Smooth muscle cell of the brain vasculature (primary cell): ENCODE measurements at places on chromosomes 11 and 22.

DNA sequence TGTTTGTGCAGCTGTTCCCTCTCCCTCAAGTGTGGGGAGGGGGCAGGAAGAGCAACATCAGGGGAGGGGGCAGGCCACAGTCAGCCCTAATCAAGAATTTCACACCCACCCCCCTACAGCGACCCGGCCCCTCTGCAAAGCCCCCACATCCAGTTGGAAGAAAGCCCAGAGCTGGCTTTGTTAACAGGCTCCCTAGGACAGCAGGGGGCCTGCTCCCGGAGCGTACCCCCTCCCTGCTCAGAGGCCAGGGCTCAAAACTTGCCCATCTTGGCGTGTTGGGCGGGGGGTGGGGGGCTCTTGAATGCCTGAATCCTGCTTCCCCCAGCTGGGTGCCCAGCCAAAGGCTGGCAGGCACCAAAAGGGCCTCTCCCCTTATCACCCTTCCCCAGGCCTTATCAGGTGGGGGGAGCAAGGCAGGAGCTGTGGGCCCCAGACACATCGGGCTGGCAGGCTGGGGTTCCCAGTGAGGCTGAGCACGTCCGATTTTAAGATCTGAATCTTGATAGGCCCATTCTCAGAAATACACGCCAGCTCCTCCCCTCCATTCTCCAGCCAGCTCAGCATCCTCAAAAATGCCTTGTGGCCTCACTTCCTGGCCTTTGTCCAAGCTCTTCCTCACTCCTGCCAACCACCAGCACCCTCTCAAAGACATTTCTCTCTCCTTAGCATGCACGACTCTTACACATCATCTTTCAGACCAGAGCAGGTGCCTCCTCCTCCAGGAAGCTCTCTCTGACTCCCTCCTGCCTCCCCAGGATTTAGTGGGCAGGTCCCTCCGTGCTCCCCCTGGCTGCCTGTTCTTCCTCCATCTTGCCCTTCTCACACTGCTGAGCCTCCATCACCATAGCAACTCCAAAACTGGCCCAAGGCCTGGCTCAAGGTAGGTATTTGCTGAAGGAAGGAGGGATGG, 384.8 kb downstream of the MN1 start:
- DNase-seq = peak; percentile 77

- no peak for DNase-seq
Measured at GRCh38 chr22:21938906-21939305, 13.7 kb downstream of the PPM1F start.

DNA sequence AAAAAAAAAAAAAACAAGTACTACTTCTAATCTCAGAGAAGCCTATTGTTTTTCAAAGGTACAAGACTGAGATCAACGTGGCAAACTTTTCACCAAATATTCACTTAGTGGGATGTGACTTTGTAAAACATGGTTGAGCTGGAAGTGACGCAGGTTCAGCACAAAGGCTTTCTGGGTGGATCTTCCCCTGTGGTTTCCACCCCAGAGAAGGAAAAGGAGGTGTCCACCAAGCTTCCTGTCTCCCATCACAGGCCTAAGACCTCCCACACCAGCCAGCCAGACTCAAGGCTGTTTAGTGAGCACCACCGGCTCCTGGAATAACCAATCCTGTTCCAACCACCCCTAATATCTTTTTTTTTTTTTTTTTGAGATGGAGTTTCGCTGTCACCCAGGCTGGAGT, 5.7 kb downstream of the TMEM184B start:
- DNase-seq = no peak

- no peak for DNase-seq
Measured at GRCh38 chr11:128379587-128380580, 207.5 kb downstream of the ETS1 start.

DNA sequence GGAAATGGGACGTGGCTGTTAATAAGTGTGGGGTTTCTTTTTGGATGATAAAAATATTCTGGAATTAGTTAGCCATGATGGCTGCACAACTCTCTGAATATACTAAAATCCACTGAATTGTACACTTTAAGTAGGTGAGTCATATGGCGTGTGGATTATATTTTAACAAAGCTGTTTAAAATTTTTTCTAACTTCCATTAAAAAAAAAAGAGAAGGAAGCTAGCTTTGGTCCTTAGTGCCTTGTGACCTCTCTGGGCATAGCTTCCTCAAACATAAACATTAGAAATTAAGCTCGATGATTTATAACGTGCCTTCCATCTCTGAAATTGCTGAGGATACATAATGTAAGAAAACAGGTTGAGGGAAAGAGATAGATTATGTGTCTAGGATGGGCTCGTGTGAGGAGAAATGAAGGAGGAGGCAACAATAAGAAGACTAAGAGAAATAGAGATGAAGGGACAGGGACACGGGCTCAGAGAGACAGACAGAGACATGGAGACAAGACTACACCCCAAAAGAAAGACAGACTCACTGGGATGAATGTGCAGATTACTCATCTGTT, 20.0 kb downstream of the IRAG1 start:
- DNase-seq = no peak

DNA sequence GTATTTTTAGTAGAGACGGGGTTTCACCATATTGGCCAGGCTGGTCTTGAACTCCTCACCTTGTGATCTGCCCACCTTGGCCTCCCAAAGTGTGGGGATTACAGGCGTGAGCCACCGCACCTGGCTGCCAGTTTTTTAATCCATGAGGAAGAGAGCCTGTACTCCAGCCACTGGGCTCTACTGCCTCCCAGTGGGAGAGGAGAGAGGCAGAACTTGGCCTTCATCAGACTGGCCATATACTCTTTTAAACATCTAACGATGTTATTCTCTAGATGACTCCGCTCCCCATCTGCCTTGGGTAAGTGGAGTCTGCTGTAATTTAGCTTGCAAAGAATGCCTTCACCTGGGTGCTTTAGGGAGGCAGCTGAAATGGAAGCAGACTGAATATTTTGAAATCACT, 34.6 kb downstream of the SLC6A5 start:
- no peak for DNase-seq

DNA sequence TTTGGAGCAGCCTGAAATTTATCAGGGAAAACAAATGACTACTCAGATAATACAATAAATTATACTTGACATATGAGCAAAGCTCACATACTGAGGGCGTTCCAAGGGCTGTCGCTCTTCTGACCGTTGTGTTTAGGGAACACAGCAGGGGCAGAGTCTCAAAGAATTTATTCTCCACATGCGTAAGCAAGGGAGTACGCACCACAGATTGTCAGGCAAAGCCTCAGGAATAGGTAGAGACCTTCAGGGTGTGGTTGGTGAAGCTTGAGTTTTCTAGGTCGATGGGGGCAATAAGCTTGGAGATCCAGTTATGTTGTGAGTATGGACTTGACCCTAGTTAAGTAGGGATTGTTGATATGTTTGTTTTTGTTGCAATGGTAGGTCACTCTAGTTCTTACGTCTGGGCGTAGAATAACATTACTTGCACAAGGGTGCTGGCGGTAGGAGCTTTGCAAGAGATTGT, 830 bp downstream of the ACAT1 start:
- DNase-seq = no peak

DNA sequence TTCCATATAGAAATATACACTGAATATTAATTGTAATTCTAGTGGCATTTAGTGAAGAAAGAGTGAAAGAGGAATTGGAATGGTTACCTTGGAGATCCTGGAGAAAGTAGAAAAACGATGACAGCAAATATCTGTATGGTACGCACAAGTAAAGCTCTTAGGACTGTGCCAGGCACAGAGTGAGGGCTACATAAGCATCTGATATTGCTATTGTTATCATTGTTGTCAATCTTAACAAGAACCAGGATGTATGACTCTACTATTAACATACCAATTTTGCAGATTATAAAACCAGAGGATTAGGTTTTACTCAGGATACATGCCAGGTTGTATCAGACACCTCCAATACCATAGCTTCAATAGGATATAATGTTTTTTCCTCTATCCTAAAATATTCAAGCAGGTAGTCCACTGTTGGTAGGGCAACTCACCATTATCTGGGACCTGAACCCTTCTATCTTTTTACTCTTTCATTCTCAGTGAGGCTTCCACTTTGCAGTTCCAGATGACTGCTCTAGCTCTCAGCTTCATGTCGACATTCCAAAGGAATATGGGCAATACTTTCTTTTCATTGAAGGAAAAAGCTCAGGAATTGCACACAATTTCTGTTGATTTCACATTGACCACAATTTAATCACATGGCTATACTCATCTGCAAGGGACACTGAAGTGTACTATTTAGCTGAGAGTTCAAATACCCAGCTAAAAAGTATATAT, 73.2 kb downstream of the RAB38 start:
- no peak for DNase-seq

- DNase-seq = no peak
Measured at GRCh38 chr11:123356539-123356938, 73.5 kb upstream of the GRAMD1B start.

DNA sequence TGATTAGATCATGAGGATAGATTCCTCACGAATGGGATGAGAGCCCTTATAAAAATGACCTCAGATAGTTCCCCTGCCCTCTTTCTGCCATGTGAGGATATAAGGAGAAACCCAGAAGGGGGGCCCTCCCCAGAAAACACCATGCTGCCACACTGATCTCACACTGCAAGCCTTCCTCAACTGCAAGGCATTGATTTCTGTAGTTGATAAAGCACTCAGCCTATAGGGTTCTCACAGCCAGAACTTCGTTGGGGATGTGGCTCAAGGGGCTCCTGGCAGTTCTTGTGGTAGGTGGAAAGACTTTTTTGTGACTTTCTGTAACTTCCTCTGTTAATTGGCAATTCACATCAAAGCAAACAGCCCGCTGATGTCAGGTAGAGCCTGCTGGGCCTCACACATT, 108.9 kb downstream of the CD44 start:
- DNase-seq = no peak

- DNase-seq = peak; percentile 91
Measured at GRCh38 chr22:45478108-45478771, 24.4 kb upstream of the FBLN1 start.

DNA sequence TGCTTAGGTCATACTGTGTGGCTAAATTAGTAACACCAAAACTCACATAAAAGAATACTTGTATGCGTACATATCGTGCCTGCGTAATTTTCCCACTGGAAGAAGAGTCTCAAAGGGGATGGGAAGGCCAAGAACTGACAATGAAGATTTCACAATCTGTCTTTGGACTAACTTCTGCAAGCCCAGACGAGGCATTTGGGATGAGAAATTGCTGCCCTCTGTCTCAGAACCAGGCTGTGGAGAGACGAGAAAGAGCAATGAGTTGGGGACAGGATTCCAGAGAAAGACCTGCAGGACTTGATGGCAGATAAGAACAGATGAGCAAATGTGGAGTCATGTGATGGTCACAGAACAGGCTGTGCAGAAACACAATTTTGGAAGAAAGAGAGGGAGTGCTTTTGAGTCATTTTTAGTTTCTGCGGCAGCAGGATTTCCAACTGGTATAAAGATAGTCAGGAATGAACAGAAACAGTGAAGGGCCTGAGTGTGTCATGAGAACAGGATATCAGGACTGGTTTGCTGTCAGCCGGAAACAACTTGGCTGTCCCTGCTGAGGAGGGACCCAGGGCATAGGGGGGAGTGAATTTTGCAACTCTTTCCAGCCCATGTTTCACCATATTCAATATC, 82.7 kb upstream of the CTSC start:
- no peak for DNase-seq

GRCh38 chr11:65141896-65142494, 7.7 kb upstream of the SYVN1 start:
- no peak for DNase-seq

GRCh38 chr22:42928969-42929837, 72.1 kb upstream of the ARFGAP3 start:
- no peak for DNase-seq

DNA sequence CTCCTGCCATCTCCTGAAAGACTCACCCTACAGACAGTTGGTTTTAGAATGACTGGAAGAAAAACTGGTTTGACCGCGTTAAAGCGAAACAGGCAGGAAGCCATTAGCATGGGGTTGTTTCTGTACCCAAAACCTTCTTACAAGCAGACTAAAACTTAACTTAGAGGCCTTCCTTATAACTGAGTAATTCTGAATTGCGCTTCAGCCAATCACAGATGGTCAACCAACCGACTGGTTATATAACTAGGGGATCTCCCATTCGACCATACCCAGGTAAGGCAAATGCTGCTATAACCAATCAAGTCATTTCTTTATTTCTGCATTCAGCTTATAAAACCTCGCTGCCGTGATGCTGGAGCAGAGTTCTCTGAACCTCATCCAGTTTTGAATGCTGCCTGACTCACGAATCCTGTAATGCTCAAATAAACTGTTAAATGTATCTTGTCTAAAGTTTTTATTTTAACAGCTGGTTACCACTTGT, 87.8 kb upstream of the DRD2 start:
- DNase-seq = no peak

- DNase-seq = no peak
Measured at GRCh38 chr11:64764040-64764611, 4.4 kb upstream of the PYGM start.

GRCh38 chr11:25710975-25711374, 621.0 kb upstream of the ANO3 start:
- DNase-seq = no peak

DNA sequence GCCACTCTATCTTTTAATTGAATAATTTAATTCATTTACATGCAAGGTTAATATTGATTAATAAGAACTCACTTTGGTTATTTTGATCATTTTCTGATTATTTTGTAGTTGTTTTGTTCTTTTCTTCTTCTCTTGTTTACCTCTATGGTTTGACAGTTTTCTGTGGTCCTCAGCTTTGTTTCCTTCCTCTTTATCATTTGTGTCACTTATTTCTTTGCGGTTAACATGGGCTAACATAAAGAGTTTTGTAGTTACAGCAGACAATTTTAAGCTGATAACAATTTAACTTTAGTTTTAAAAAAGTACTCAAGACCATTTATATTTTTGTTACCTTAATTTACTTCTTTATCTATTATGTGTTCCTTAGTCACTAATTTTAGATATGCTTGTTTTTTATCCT, 1032.8 kb upstream of the RAG2 start:
- no peak for DNase-seq

DNA sequence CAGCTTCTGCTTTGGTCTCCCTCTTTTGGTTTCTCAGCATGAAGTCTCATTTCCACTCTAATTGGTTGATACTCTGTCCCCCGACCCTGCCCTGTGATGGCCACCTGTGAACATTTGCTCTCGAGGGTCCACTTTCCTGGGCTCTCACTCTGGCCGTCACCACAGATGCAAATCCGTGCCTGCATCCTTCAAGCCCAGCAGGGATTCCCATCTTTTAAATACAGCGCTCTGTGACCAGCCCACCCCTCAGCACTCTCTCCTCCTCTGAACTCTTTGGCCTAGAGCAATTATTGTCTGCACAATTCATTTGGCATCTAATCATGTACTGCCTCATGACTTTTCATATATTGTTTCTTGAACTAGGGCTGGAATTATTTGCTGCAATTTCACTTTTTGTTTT, 26.0 kb downstream of the PKNOX2 start:
- no peak for DNase-seq

GRCh38 chr22:46791201-46791731, 28.8 kb downstream of the TBC1D22A start:
- no peak for DNase-seq

- no peak for DNase-seq
Measured at GRCh38 chr11:127640561-127641451, 640.2 kb upstream of the KIRREL3 start.
